ENCODE measurements at places on chromosomes 3 and 15. TPM values are rescaled to one million over a fixed set of nuclear protein-coding genes. Genes with fewer than 3 reads are reported as not detected.

ZKSCAN7 gene
- not detected for total RNA-seq

GP9 gene
- total RNA-seq = not detected

RTP3 gene
- total RNA-seq = not detected

CACNA2D3 gene
- not detected for total RNA-seq

GPR149 gene
- not detected for total RNA-seq

CAND2 gene
- not detected for total RNA-seq

KLF15 gene
- 8.2 TPM for total RNA-seq

GASK1A gene
- not detected for total RNA-seq

CLK3 gene
- 115 TPM for total RNA-seq

ITPKA gene
- total RNA-seq = 7.3 TPM

LMAN1L gene
- not detected for total RNA-seq

MOBP gene
- total RNA-seq = not detected

OIP5 gene
- 46.1 TPM for total RNA-seq

TPRG1 gene
- total RNA-seq = 0.21 TPM

WDR93 gene
- 0.08 TPM for total RNA-seq

SLC38A3 gene
- not detected for total RNA-seq

MYO9A gene
- 11.4 TPM for total RNA-seq

OR4F6 gene
- not detected for total RNA-seq

BCHE gene
- not detected for total RNA-seq

SPESP1 gene
- total RNA-seq = not detected

BFSP2 gene
- total RNA-seq = not detected

MED12L gene
- total RNA-seq = not detected

PLIN1 gene
- 0.03 TPM for total RNA-seq

CYP1A1 gene
- 2.0 TPM for total RNA-seq

ACKR2 gene
- not detected for total RNA-seq

IMPDH2 gene
- total RNA-seq = 265 TPM

PPARG gene
- 60.2 TPM for total RNA-seq

TLR9 gene
- total RNA-seq = not detected

SH3GL3 gene
- not detected for total RNA-seq

CFAP92 gene
- 0.13 TPM for total RNA-seq

GOLGA6L4 gene
- total RNA-seq = 0.48 TPM

DUOX1 gene
- total RNA-seq = 1.5 TPM

CCR1 gene
- total RNA-seq = not detected

KIF23 gene
- 82.2 TPM for total RNA-seq

COL8A1 gene
- not detected for total RNA-seq

IGSF10 gene
- 0.70 TPM for total RNA-seq

MUC13 gene
- 44.9 TPM for total RNA-seq

IQCF6 gene
- not detected for total RNA-seq

C3orf49 gene
- total RNA-seq = not detected

ERC2 gene
- not detected for total RNA-seq

COMMD4 gene
- total RNA-seq = 266 TPM

CFAP91 gene
- not detected for total RNA-seq

THOC7 gene
- total RNA-seq = 25.6 TPM

KCNMB2 gene
- total RNA-seq = not detected

GOLGA6L10 gene
- not detected for total RNA-seq

ST3GAL6 gene
- total RNA-seq = 3.6 TPM

ANXA2 gene
- 1,670 TPM for total RNA-seq

DUOXA2 gene
- total RNA-seq = not detected

RTP1 gene
- total RNA-seq = not detected

SYNPR gene
- total RNA-seq = not detected

TMEM207 gene
- total RNA-seq = not detected

GUCA1C gene
- not detected for total RNA-seq

OCA2 gene
- total RNA-seq = not detected

NCKIPSD gene
- 42.8 TPM for total RNA-seq

ZNF774 gene
- total RNA-seq = 2.5 TPM

Data from HT-29 (cell line).